ENCODE measurements at places on chromosomes 2 and 18. TPM values are rescaled to one million over a fixed set of nuclear protein-coding genes. Genes with fewer than 3 reads are reported as not detected.

CRYGC gene
- total RNA-seq = not detected

DNA sequence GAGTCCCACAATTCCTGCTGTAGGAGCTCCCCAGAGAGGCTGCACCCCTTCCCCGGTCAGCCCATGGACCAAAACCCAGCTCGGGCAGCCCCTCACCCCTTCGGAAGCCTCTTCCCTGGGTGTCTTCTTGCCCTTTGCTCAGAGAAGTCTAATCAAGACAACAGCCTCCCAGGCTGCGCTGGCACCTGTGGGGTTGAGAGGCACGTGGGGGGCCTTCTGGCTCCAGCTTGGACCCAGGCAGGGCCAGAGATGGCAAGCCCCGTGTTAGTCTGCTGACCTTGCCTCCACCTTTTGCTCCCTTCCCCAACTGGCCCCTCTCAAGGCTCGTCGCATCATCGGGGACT, 10.4 kb downstream of the SLC4A3 start:
- H3K27me3 ChIP-seq = no peaks in the 10 kb centered on the region
- H3K4me1 ChIP-seq = peaks cover 6% of the 10 kb centered on the region
- H3K36me3 ChIP-seq = no peaks in the 10 kb centered on the region
- H3K4me3 ChIP-seq = no peak overlapping the region

DNA sequence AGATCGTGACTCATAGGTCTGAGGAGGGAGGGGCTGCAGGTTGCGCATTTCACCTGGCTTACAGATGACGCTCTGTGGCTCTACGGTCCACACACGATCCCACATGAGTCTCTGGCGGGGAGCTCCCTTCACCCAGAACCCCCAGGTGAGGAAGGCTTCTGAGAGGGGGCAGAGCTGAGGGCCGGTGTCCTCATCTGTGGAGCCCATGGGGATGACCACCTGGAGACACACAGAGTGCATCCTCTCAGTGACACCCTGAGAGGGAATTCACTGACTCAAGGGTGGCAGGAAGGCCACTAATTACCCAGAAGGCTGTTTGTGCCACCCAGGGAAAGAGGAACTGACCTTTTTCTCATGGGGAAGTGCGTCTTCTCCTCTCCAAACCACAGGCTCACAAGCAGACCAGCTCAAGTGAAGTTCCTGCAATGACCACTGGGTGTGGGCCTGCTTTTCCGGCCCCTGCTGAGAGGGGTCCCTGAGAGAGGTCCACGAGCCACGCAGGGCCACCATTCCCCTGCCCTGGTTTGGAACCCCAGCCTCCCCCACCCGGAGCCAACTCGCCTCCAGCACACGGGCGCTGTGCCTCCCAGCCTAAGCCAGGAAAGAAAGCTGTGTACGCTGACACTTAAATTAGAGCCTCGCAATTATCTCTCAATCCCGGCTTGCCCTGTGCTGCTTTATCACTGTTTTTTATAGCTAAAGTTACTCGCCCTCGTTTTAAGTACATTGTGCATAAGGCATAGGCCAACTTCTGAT, 114.1 kb downstream of the BCL11A start:
- no peaks in the 10 kb centered on the region for H3K4me1 ChIP-seq
- DNase-seq = no peak
- no peaks in the 10 kb centered on the region for H3K36me3 ChIP-seq
- no peak overlapping the region for H3K27ac ChIP-seq
- H3K27me3 ChIP-seq = no peaks in the 10 kb centered on the region

SUMO1 gene
- total RNA-seq = 157 TPM

DNA sequence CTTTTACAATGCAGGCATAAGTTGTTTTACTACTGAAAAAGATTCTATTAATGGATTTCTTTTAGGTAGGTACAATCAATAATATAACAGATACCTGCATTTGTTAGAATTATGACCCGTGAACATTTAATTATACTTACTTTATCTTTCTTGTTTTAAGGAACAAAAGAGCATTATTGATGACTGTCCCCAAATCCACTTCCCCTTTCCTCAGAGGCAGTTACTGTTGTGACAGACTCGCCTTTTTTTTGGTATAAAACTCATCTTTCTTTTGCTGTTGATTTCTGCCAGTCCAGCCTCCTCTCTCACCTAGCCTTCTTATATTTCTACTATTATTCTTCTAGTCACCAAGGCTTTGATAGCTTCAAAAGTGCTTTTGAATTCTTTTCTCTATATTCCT, 12.1 kb downstream of the ACTR3 start:
- no peak overlapping the region for H3K4me3 ChIP-seq
- peaks cover 42% of the 10 kb centered on the region for H3K4me1 ChIP-seq
- no peak overlapping the region for H3K27ac ChIP-seq

ZBTB7C gene
- not detected for total RNA-seq

GPR17 gene
- not detected for total RNA-seq

GRCh38 chr18:51077217-51077616, 47.2 kb downstream of the SMAD4 start:
- peak; percentile 80 for DNase-seq
- peaks cover 15% of the 10 kb centered on the region for H3K4me1 ChIP-seq
- H3K27ac ChIP-seq = peak overlapping the region; percentile 66
- H3K27me3 ChIP-seq = no peaks in the 10 kb centered on the region

- H3K4me3 ChIP-seq = no peak overlapping the region
- DNase-seq = no peak
- H3K27me3 ChIP-seq = no peaks in the 10 kb centered on the region
- no peaks in the 10 kb centered on the region for H3K4me1 ChIP-seq
- no peak overlapping the region for H3K27ac ChIP-seq
Measured at GRCh38 chr2:220348206-220348605, 720.8 kb downstream of the SLC4A3 start.

DNA sequence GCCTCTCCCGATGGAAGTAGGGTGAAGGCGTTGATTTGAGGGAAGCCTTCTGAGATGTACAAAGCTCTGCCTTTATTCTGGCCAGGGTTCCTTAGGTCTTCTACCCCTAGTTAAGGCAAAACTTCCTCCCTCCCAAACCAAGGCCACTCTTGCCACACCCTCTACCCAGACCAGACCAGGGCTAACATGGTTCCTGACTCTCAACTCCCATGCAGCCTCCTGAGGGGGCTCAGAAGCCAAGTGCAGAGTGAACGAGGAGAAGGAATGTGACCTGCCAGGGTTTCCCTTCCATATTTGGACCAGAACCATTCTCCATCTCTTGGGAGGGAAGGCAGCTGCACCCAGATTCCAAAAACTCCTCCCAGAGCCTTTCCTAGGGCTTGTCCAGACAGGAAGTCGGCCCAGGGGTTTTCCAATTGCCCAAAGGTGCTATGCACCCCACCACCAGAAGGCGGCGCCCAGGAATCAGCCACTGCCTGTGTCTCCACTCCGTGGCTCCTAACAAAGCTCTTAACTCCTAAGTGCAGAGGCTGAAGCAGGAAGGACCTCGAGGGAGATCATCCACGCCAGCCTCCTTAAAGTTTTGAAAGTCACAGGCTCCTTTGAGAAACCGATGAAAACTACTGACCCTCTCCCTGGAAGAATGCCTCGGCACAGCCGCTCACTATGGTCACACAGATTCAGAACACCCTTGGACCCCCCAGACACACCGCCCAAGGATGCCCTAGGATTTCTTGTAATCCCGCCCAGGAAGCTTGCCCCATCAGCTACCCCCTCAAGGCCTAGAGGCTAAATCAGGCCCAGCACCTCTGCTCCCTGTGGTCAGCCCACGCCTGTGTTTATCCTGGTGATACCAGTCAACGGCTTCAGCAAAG, 157.8 kb downstream of the SMAD2 start:
- H3K27me3 ChIP-seq = peaks cover 10% of the 10 kb centered on the region
- no peaks in the 10 kb centered on the region for H3K4me1 ChIP-seq
- no peaks in the 10 kb centered on the region for H3K36me3 ChIP-seq
- peak; percentile 69 for DNase-seq
- no peak overlapping the region for H3K27ac ChIP-seq

GRCh38 chr2:151775057-151775740, 40.9 kb upstream of the NEB start:
- peak; percentile 62 for DNase-seq
- peak overlapping the region; percentile 84 for H3K27ac ChIP-seq
- H3K4me1 ChIP-seq = peaks cover 38% of the 10 kb centered on the region
- H3K4me3 ChIP-seq = peak overlapping the region; percentile 18

EGR4 gene
- not detected for total RNA-seq

DNA sequence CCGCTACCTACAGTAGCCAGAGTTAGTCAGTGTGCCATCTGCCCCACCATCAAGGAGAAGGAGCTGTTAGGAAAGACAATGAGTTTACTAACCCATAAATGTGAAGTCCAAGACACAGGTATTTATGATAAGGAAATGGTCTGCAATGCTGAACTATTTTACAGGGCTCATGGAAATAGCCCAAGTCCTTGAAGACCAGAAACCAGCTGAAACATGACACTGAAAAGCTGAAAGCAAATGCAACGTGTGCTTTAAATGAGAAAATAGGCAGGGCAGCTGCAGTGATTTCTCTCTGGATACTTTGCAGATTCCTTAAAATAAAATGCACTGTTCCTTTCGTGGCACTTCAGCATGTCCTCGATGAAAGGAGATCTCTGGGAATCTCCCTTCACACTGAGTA, 256.4 kb upstream of the TCF4 start:
- no peak overlapping the region for H3K27ac ChIP-seq
- peaks cover 6% of the 10 kb centered on the region for H3K4me1 ChIP-seq
- no peak overlapping the region for H3K4me3 ChIP-seq

MYL12A gene
- 748 TPM for total RNA-seq

DNA sequence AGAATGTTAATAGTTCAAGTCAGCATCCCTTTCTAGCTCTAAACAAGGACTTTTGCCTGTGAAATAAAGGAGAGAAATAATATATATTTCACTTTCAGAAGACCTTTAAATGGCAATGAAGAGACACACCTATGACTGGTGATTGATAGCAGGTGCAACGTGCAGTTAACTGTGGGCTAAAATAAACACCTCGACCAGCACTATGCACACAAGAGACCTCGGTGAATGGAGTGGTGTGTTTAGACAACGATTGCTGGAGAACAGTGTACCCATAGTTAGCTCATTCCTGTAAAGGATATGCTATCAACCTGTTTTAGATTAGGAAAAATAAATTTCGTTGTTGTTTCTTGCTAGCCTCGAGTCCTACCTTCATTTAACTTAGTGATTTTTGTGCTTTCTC, 143.4 kb downstream of the NR4A2 start:
- H3K4me1 ChIP-seq = no peaks in the 10 kb centered on the region
- H3K27me3 ChIP-seq = no peaks in the 10 kb centered on the region
- no peaks in the 10 kb centered on the region for H3K36me3 ChIP-seq
- H3K4me3 ChIP-seq = no peak overlapping the region
- no peak overlapping the region for H3K27ac ChIP-seq

COL5A2 gene
- 962 TPM for total RNA-seq

- H3K4me1 ChIP-seq = peaks cover 11% of the 10 kb centered on the region
- H3K4me3 ChIP-seq = no peak overlapping the region
- DNase-seq = no peak
- H3K36me3 ChIP-seq = no peaks in the 10 kb centered on the region
- no peaks in the 10 kb centered on the region for H3K27me3 ChIP-seq
Measured at GRCh38 chr18:49073437-49073836, 122.7 kb upstream of the SMAD7 start.

Measured in GM23248 (cell line).